ENCODE measurements at places on chromosomes 2 and 18.

DNA sequence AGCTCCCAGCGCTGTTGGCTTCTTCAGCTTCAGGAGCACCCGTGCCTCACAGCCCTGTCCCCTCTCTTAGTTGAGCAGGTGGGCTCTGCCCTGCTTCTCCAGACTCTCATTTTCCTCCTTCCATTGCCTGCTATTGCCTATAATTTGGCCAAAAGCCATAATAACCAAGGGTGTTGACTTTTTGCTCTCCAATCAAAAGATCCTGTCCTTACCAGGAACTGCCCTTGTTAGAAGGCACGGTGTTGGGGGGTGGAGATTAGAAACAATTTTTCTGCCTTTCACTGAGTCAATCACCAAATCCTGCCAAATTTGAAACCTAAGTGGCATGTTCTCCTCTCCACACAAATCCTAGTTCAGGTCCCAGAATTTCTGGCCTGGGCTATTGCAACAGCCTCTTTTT lies 16.7 kb upstream of the PDIA6 start:
- no peak for DNase-seq

DNA sequence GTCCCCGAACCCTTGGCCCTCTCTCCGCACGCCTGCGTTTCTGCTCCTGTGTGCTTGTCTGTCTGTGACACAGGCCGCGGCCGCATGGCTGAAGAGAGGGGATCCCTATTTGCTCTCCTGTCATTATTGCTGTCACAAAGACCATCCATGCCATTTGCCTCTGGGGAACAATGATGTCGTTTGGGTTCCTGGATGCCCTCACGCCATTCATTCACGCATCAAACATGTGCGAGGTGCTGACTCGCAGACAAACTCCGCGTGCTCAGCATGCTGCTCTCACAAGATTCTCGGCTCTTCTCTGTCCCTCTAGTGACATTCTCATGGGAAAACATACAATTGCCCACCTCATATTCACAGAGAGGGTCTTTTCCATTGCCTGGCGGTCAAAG lies 67.8 kb downstream of the ASB1 start:
- DNase-seq, result no peak

DNA sequence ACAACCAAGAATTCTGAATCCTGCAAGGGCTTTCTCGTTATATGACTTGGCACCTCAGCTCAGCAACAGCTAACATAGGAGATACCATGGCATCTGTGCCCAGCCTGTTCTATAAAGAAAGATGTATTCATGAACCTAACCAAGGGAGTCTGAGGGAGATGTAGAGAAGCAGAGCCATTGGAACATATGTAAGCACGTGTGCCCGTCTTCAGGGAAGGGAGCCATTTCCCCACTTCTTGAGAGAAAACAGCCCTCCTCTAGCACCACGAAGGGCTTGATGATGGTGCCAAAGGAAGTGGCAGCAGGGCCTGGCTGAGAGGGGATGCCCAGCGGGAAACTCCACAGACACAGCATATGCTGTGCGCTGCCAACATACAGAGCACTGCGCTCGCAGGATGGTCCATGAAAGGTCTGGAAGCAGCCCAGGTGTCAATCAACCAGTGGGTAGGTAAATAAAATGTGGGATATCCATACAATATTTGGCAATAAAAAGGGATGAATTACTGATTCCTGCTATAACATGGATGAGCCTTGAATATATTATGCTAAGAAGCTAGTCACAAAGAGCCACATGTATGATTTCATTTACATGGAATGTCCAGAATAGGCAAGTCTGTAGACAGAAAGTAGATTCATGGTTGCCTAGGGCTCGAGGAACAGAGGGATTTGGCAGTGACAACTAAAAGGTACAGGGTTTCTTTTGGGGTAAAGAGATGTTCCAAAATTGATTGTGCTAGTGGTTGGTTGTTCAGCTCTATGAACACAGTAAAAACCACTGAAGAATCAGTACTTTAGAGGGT lies 16.1 kb downstream of the TMEM247 start:
- DNase-seq, result no peak

DNA sequence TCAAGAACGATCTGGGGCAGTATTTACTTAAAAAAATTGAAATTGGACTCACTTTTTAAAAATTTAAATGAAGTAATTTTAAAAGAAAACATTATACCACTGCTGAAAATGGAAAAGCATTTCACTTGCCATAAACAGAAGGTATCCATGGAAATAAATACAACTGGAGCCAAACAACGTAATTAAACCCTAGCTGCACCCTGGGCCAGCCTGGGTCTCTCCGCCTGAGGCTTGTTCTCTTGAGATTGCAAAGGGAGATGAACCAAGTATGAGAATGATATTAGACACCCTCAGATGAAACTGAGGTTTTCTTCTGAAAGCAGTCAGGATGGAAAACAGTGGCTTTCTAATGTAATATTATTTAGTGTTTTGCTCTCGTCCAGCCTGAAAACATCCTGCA lies 264.4 kb downstream of the KCNE4 start:
- no peak for DNase-seq

DNA sequence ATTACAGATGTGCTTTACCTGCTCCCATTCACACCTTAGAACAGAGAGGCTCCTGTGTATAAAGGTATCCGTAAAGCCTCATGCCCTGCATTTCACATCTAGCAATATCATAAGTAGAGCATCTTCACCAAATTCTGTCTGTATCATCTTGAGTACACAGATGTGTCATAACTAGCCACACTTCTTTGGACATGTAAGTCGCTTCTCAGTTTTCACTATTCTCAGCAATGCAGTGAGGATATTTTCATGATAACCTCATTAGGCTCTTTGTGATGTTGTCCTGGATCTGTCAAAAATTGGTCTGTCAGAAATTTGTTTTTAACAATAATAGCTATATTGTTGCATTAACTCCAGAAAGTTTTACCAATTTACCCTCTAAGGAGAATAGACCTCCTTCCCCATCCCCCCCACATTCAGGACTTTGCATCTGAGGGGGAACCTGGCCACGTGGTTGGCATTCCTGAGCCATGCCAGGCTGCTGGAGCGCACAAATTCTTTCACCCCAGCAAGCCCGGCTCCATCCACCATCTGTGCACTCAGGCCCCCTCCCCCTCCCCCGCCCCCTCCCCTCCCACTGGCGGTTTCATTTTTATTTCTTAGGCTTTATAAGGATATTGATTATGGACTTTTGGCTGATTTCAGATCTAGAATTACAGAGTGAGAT lies 34.1 kb downstream of the AGAP1 start:
- DNase-seq, result no peak

DNA sequence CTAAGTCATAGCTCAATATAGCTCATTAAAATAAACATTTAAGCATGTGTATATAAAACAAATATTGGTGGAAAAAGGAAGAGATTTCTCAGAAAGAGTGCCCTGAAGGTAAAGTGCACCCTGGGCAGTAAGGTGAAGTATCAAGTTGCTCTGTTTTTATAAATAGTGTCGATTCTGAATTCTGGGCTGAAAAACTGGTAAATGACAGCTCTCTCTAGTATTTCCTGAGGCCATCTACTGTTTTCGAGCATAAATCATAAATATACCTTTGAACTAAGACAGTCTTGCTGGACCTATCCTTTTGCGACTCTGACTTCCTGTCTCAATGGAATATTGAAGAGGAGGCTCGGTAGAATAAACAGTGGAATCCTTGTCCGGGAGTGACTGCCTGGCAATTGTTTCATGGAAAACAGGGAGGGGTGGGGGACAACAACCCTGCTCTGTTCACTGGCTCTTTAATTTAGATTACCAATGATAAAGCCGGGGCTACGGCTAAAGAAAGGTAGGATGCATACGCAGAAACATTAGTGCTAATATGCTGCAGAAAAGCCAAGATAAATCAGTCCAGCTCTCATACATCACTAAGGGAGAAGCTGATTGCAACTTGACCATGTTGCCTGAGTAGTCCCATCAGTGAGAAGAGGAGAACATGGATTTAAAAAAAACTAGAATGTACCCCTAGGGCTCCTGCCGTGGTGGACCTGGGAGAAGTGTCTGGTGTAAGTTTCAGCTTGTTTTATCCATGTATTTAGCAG lies 124.1 kb downstream of the RAPGEF4 start:
- DNase-seq, result no peak

GRCh38 chr2:239257511-239257937 lies 143.3 kb downstream of the HDAC4 start:
- DNase-seq, result no peak

DNA sequence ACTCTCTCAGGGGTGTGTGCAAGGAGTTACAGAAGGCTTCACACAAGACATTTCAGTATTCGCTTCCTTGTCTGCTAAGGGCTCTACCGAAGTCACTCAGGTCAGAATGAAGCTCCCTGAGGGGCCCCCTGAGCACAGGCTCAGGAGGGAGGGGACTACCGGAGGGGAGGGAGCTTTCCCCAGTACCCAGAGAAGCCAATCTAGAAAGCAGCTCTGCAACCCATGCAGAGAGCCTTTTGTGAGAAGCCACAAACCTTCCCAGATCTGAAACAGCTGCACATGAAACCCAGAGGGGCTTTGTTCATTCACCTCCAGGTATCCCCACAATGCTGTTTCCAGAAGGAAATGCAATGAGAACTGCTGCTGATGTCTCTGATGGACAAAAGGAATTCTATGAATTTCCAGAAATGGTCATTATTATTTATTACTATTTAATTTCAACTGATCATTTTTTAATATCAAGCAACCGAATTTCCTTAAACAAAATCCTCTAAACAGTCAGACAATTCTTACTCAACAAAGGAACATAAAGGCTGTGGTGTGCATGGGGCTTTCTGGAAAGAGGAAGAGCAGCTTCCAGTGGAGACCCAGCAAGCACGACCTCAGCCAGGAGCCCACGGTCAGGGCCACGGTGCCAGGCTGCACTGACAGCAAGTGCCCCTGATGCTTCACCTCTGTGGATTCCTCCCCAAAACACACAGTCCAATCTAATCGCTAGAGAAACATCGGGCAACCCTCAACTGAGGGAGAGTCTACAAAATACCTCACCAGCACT lies 42.0 kb downstream of the NDUFA10 start:
- DNase-seq, result no peak

DNA sequence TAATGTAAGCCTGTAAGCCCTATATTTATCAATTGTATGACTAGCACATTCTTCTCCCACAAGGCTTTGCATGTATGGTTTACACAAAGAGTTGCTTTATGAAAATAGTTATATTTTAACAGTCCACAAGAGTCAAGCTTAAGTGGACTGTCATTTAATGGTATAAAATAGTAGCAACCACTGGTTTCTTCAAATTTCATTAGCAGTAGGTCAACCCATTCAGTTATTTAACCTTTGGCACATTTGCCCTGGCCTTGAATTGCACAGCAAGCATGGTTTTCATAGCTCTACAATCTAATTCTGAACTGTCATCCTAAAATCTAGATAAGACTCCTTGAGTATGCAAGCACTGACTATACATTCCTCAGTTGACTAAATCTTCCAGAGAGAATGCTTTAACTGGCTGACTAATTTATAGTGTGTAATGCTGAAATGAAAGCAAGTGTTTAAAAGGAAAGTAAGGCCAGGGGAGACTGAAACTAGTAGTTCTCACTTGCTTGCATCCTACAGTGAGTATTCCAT lies 1.8 kb downstream of the DPP4 start:
- DNase-seq, result no peak

GRCh38 chr18:58887613-58887963 lies 22.9 kb downstream of the ZNF532 start:
- no peak for DNase-seq

DNA sequence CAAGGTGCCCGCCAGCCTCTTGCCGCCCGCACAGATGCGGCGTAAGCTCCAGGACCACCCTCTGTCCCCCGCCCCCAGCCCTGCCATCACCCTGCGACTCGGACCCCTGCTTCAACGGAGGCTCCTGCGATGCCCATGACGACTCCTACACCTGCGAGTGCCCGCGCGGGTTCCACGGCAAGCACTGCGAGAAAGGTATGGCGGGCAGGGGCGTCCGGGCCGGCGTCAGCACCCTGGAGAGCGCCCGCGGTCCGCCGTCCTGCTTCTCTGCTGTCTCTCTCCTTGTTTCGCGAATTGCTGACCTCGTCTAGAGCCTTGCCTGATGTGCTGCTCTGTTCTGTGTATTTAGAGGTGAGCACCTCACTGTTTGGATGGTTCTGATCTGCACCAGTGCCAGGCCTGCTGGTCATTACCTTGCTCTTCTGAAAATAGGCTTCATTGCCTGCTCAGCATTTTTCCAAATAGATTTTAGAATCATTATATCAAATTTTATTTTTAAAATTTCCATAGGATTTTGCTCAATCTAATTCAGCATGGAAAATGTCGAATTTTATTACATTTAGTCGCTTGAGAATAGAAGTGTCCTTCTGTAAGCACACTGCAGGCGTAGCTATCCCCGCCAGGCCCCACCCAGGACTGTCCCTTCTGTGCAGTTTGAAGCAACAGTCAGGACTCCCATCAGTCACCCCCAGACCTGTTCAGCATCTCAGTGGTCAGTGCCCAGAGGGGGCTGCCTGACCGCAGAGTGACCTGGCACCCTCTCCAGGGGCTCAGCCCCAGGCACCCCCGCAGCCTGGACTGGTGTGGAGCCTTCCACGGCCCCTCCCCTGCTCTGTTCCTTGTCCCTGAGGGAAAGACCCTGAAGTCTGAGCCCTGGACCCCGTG lies 51.6 kb downstream of the SNED1 start:
- no peak for DNase-seq

GRCh38 chr2:96954011-96954846 lies 32.2 kb downstream of the FAM178B start:
- no peak for DNase-seq

GRCh38 chr2:46535360-46535759 lies 56.0 kb downstream of the TMEM247 start:
- no peak for DNase-seq

GRCh38 chr2:173107629-173108022 lies 32.0 kb downstream of the MAP3K20 start:
- DNase-seq, result no peak

DNA sequence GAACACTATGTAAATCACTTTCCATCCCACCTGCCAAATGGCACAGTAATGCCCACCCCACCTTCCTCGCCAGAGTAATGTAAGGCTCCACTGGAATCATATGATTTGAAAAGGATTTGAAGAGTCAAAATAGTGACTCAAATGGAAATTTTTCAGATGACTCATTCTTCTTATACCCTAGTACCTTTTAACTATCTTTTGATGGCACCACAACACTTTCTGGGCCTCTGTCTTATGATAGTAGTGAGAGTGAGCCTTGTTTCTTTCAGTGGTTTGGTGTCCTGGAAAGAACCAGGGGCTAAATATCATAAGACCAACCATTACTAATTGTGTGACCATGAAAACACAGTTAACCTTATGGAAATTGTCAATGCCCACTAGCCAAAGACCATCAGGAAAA lies 235.4 kb upstream of the SLC14A2 start:
- DNase-seq, result no peak
